ENCODE measurements at places on chromosomes 7 and 10.

DNA sequence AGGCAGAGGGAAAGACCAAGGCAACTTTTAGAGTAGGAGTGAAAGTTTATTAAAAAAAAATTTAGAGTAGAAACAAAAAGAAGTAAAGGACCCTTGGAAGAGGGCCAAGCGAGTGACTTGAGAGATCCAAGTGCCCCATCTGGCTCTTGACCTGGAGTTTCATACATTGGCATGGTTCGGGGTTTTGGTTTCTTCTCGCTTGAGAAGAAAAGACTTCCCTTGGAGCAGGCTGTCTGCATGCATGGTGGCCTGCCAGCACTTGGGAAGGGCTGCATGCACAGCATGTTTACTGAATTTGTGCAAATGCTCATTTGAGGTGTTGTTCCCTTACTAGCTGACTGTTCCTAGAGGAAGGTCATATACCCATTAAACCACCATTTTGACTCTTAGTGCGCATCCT is 8.8 kb upstream of the ADO start:
- DNase-seq: no peak

GRCh38 chr7:55467047-55467593 is 102.0 kb downstream of the LANCL2 start:
- no peak for DNase-seq

GRCh38 chr7:100034871-100035510 is 14.6 kb upstream of the ZSCAN21 start:
- DNase-seq: no peak

GRCh38 chr7:101232141-101232850 is 5.3 kb downstream of the CLDN15 start:
- DNase-seq: no peak

DNA sequence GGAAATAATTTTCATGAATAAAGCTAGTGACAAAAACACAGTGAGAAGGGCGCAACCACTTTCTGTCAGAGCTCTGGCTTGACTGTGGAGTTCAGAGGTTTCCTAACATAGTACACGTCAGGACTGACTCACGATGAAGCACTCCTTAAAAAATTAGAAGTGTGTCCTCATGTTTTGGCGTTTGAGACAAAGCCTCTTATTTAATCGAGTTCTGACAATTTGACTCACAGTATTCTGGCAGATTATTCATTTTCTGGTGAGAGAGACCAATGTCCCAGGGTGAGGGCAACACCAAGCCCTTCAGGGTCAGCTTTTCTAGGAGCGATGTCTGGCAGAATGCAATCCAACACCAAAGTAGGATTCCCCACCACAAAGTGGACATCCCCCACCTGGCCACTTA is 108.7 kb downstream of the DIP2C start:
- DNase-seq: no peak

- no peak for DNase-seq
Measured at GRCh38 chr10:52621635-52622079, 150.9 kb downstream of the MBL2 start.

DNA sequence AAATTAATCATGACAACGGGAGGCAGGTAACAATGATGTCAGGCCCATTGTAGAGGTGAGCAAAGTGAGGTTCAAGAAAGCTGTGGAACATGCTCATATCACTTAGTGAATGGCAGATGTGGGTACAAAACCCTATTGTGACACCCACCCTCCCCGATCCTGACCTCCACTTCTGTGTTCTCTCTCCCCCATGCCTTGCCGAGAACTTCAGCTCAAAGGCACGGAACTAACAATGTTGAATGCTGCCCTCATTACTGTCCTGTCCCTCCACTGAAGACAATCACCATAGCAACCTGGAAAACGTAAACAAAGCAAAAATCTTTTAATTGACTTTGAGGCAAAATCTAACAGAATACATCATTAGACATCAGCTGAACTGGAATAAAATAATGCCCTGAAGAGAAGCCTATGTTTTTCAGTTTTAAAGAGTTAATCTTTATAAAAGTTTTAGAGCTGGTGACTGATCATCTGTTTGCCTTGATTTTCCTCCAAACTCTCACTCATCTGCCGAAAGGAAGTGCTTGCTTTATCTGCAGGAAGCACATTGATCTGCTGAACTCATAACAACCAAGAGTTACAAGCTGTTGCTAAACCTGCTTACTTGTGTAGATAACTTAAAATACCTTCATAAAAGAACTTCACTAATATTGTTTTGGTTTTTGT is 133.6 kb downstream of the CUBN start:
- no peak for DNase-seq

GRCh38 chr7:96719164-96719563 is 9.5 kb upstream of the SEM1 start:
- DNase-seq: no peak

GRCh38 chr7:114952296-114952695 is 30.4 kb downstream of the MDFIC start:
- no peak for DNase-seq

DNA sequence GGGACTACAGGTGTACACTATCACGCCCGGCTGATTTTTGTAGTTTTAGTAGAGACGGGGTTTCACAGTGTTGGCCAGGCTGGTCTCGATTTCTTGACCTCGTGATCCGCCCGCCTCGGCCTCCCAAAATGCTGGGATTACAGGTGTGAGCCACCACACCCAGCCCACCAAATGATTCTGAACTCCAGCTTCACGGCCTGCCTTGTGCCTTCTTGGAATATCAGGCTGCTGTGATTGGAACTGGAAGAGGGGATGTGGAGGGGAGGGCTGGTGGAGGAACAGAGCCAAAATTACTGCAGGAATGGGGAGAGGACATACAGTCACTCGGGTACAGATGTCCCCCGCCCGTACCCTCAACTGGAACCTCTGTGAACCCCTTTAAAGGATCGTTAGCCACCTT is 268.4 kb downstream of the ACTR3B start:
- DNase-seq: no peak

DNA sequence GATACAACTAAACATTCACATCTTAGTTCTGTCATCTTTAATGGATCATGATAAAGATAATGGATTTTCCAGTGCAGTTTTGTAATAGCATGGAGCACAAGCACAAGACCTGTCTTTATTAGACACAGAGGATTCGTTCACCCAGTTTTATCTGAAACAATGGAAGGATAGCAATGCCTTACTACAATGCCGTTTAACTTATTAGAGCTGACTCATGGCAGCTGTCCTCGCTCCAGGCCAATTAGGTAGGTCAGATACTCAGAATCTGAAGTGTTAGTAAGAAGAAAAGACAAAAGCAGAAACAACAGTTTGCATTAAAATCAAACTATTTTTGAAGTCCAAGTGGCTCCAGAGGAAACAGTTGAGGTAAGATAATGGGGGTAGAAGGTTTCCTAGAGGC is 12.8 kb downstream of the OR13A1 start:
- DNase-seq: no peak

- no peak for DNase-seq
Measured at GRCh38 chr7:152137476-152138025, 112.1 kb downstream of the GALNT11 start.

- DNase-seq: no peak
Measured at GRCh38 chr10:44071479-44071878, 313.4 kb downstream of the CXCL12 start.

GRCh38 chr10:65396997-65397396 is 1528.8 kb upstream of the LRRTM3 start:
- DNase-seq: no peak

DNA sequence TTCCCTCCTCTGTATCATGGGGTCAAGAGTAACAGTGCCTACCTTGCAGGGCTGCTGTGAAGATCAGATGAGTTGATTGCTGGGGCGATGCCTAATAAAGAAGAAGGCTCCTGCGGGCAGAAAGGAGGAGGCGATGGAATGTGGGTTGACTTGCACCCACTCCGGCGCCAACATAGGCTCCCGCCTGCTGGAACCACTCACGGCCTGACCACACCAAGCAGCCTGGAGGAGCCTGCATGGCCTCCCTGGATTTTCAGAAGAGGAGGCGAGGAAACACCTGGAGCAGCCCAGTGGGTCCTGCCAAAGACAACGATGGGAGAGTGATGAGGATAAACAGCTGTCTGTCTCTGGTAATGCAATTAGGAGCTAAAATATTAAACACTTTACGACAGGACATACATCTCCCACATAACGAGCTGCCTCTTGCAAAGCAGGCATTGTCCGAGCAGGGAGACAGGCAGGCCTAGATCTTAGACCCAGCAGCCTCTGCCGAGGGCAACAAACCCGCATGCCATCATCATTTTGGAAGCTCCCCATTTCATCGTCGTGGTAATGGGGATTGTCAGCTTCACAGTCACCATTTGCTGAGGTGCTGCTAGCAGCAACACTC is 302.9 kb upstream of the ZMIZ1 start:
- no peak for DNase-seq

DNA sequence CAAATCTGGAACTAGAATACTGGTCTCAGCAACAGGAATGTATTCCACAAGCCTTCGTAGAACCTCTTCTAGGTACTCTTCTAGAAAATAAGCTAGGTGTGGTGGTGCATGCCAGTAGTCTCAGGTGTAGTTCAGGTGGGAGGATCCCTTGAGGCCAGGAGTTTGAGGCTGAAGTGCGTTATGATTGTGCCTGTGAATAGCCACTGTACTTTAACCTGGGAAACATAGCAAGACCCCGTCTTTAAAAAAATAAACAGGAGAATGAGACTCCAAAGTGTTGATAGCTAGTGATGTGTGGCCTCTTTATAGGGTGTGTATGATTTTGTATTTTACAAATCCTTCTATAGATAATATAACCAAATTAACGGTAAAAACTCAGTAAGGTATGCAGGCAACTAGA is 1.5 kb upstream of the ZNF775 start:
- no peak for DNase-seq

GRCh38 chr7:95845007-95845406 is 72.7 kb downstream of the DYNC1I1 start:
- DNase-seq: no peak

- DNase-seq: no peak
Measured at GRCh38 chr10:14571866-14572507, 202.7 kb downstream of the FAM107B start.

DNA sequence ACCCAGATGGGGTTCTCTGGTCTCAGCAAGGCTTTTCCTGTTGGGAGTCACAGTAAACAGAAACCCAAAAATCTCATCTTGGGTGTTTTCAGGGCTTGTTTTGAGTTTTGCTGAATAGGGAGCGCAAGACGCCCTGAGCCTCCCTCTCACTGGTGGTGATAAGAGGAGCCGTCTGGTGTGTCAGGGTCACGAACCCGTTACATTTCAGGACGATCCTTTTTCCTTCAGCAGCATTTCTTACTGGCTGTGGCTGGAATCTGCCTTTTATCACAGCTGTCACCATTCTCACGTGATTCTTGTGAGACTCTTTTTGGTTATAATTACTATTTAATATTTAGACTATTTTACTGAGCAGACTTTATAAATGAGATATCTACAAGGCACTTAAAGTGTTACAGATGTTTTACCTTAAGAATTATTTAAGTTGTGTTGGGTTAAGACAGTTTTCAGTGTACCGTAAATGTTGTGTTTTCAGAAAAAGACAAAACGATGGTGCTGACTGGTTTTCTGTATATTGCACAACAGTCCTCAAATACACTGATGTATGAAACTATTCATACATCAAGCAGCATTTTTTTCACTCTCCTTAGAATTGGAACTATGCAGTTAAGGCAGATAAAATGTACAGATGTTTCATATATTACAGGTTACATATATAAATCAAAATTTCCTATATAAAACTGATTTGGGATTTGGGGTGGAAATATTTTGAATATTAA is 2.2 kb upstream of the GET4 start:
- DNase-seq: no peak

DNA sequence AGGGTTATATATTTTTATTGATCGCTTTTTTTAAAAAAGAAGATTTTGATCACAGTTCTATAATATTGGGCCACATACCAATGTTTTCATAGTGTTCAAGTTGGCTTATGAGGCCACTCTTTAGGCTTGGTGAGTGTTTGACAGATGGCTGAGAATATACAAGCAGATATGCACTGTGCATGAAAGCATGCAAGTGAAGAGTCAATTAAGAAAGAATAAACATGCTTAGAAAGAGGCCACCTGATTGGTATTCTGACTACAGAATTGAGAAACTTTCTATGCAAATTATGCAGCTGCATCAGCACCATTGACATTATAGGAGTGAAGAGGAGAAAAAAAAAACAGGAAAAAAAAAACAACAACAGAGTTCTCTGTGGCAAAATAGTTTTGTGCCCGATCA is 39.9 kb downstream of the CABCOCO1 start:
- DNase-seq: no peak

DNA sequence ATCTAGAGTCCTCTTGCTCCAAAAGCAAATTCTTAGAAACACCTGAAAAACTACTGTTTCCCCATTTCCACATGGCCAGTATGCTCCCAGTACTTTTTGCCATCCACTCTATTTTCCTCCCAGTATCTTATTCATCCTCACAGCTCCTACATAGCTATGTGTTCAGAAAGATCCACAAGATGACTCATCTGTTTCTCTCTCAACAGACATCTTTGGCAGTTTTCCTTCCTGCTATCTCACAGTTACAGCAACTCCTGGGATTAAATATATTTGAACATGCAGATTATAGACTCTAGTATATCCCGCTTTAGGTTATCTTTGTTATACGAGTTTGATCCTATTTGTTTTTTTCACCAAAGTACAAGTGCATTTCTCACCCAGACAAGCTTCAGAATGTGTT is 675.6 kb upstream of the POT1 start:
- DNase-seq: no peak

GRCh38 chr7:77537778-77538280 is 734 bp downstream of the PTPN12 start:
- DNase-seq: peak; percentile 9

- DNase-seq: no peak
Measured at GRCh38 chr7:123797673-123798531, 47.1 kb upstream of the HYAL4 start.

DNA sequence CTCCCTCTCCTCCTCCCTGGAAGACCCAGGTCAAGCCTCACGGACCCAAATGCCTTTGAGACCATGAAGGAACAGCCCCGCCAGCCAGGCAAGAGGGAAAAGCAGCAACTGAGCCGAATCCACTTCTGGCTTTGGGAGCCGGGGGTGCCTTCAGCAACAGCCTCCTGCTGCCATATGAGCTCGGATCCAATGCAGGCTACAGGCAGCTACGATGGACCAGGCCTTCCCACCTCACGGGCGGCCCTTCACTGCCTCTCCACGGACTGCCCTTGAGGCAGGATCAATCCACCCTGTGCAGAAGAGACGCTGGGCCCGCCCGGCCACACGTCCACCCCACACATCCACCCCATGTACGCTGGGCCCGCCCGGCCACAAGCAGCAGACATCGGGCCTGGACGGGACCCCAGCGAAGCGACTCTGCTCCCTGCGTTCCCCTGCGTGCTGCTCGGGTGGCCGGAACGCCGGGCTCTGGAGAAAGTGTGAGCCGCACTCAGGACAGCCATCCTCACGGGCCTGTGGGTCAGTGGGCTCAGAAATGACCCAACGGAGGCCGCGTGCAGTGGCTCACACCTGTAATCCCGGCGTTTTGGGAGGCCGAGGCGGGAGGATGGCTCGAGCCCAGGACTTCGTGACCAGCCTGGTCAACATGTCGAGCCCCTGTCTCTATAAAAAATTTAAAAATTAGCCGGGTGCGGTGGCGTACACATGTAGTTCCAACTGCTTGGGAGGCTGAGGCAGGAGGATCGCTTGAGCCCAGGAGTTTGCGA is 82.0 kb downstream of the FOXL3 start:
- no peak for DNase-seq

GRCh38 chr10:132765435-132765834 is 20.5 kb downstream of the NKX6-2 start:
- DNase-seq: no peak

GRCh38 chr10:68796605-68797004 is 30.7 kb upstream of the STOX1 start:
- no peak for DNase-seq
